ENCODE measurements at places on chromosomes 2 and 18.

GRCh38 chr2:46978723-46979122 lies 63.1 kb upstream of the MCFD2 start:
- DNase-seq = no peak

DNA sequence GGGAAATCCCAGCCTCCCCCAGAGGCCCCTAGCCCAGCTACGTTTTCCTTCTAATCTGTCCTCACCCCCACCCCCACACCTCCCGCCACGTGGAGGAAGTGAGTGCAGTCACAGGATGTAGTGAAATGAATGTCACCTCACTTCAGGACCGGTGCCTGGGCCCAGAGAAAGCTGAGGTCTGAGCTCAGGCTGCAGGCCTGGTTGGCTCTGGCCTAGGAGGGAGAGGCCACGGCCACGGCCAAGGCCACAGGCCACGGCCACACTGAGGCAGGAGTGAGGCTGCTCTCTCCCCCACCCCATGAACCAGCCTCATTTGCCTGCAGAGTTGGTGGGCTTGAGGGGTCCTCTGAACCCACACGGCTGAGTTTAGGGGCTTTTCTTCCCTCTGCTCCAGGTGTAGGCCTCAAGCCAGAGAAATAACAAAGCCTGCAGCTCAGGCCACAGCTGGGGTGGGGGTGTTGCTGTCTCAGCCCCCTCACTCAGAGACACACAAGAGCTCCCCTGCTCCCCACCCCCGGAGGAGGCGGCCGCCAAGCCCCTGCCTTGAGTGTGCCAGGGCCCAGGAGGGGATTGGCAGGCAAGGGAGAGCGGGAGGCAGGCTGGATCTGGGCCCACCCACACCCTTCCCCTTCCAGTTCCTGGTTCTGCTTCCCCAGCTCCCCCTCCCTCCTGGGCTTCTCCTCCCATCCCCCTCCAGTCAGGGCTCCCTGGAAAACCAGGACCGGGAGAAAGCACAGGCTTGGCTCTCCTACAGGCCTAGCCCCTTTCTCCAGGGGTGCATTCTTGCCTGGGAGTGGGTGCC lies 27.0 kb downstream of the DNMT3A start:
- no peak for DNase-seq

GRCh38 chr18:12106471-12106870 lies 12.8 kb downstream of the ANKRD62 start:
- DNase-seq = no peak

DNA sequence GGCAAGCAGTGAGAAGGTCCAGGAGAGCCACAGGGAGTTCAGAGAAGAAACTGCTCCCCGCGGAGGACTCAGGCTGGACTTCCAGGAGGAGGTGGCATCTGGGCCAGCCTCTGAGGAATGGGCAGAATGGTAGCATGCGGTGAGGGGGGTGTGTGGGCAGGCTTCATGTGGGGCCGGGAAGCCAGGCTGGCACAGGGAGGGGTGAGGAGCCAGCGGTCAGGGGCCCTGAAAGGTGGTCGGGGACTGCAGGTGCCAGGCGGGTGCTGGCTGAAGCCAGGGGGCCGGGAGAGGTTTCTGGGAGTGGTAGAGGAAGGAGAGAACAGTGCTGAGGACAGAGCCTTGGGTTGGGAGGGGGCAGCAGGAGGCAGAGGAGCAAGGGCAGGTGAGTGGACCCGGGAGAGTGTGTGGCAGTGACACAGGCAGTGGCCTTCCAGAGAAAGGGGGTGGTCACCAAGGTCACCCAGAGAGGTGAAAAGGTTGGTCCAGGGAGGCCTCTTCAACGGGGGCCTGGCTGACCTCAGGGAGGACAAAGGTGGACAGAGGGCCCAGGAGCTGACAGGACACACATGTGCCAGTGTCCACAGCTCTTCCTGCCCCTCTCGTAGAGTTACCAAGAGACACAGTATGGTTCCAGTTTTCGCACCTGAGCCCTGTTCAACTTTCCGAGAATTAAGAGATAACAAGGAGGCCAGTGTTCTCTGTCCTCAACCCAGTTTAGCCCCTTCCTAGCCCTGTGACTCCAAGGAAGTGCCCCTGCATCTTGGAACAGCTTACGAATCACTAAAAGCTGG lies 101.2 kb upstream of the ASB18 start:
- DNase-seq = no peak

- no peak for DNase-seq
Observed at GRCh38 chr2:147293991-147294824, 550.6 kb upstream of the ACVR2A start.

GRCh38 chr18:67926929-67927864 lies 410.7 kb upstream of the DSEL start:
- no peak for DNase-seq

- DNase-seq = no peak
Observed at GRCh38 chr2:226716126-226716525, 83.5 kb downstream of the IRS1 start.
